Fibroblast of skin of right biceps (primary cell): ENCODE measurements at places on chromosomes 12 and 14.

DNA sequence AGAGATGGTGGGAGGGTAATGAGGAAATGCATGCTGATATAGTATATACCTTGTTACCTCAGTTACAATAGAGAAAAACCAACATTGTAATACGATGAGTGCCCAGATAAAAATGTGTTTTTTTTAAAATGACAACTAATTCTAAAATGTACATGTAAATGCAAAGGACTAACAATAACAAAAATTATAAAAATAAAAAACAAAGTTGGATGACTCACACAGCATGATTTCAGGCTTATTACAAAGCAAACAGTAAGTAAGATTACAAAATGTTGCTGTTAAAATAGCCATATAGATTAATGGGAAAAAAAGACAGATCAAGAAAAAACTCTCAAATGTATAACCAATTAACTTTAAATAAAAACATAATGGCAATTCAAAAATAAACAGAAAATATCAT lies 1099.4 kb downstream of the FSCB start:
- DNase-seq = no peak

GRCh38 chr14:22852940-22853767 lies 16.8 kb downstream of the MMP14 start:
- peak; percentile 82 for DNase-seq

DNA sequence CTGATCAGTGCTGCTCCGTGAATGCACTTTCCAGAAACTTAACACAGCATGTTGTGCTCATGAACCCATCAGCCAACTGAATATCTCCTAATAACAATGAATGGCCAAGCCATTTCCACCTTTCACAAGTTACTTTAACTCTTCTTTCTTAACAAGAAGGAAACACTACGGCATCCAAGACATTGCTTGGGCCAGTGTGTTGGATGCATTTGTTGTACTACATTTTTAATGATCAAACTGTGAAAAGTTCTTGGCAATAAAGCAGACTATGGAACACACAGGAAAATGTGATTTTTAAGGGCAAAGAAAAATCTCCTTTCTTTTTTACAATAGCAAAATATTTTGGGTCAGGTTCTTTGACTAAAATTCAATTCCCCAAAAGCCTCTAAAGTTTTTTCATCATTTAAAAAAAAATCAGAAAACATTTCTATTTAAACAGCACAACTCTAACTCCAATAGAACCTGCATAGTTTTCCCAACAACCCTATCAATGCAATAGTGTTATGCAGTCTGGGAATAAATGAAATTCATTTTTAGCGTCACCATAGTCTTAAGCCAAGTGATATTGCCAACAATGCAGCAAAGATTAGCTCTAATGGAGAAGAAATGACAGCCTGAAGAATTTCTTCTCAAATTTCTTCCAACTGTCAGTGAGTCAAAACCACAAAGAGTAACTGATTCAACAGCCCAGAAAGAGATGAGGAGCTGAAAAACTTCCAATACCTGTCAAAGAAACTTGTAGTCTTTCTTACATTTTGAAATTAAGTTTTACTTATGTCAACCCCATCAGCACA lies 50.7 kb upstream of the PTPRR start:
- peak; percentile 75 for DNase-seq

DNA sequence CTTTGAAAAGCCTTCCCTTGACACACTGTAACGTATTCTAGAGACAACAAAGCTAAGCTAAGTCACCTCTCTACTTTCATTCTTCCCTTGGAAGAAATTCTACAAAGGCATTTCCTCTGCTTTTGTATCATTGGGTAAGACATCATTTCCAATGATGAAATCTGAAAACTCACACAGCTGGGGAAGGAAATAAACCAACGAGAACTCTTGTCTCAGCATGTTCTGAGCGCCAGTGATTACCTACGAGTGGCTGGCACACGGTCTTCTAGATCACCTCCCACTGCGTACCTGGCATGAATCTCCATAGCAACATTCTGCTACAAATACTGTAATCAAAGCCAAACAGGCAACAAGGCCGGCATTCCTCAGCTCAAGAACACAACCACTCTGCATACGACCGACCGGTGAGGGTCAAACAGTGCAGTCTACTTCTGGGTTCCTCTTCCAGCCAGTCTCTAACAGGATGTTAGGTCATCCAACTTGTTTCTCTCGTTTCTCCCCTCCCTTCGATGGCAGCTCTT lies 7.6 kb downstream of the VPS37B start:
- DNase-seq = peak; percentile 55

- peak; percentile 8 for DNase-seq
Observed at GRCh38 chr14:21244544-21244943, 24.7 kb downstream of the HNRNPC start.

DNA sequence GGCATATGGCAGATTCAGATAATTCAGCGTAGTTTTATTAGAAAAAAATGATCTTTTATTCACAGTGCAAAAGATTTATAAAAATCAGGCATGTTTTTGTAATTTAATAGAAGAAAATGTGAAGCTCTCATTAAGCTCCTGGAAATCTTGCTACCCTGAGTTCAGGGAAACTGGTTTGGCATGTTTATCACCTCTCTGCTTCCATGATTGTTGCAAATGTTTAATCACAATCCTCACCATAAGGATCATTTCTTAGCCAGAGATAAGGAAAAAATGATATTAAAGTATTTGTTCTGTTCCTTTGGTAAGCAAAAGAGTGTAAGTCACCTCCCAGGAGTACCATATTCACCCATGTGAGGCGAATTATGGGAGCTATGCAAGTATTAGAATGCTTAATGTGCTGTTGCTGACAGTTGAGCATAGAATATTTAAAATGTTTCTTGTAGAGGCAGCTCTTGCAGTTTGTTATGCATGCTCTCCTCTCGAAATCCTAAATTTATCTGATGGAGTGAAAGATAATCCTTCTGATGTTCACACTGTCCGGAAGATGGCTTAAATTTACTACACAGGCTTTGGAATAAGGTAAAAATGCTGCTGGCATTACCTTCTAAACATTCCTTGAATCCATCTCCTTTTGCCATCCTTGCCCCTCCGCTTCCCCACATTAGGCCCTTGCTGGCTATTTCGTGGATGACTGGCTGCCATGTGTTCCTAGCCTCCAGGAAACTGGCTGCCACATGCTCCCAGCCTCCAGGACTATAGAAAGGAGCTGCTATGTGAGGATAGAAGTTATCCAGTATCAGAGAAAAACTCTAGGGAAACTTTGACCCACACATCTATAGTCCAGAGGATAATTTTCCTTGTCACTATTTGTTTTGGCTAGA lies 115.8 kb upstream of the CCDC198 start:
- no peak for DNase-seq

GRCh38 chr14:29898470-29898869 lies 29.2 kb downstream of the PRKD1 start:
- no peak for DNase-seq

GRCh38 chr12:67025543-67026114 lies 243.5 kb upstream of the CAND1 start:
- DNase-seq = peak; percentile 29

DNA sequence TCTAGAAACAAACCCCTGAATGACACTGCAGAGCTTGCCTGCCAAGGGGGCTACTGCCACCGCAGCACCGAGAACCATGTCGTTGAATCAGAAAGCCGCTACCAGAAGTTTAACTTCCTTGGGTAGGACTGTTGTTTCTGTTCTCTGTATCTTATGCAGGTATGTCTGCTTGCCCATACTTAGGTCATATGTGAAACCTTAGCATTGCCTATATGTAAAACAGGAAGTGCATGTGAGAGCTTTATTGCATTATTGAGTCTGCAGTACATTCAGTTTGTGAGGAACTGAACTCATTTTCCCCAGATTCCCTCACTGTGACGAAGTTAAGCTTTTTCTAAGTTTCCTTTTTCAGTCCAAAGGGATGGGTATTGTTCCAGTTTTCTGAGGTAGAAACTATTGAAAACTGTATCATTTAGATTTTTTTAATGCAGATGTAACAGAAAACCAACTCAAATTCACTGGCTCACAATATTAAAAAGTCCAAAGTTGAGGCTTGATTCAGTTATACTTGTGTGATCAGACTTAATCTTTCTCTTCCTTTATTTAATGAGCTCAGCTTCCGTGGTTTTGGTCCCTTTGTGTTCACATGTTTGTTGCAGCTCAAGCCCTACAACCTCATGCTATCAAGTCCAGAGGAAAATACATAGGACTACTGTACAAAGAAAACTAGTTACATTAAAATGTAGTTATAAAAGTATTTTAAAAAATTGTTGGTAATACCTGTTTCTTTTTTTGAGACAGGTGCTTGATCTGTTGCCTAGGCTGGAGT lies 6.9 kb downstream of the FBXO34 start:
- no peak for DNase-seq

DNA sequence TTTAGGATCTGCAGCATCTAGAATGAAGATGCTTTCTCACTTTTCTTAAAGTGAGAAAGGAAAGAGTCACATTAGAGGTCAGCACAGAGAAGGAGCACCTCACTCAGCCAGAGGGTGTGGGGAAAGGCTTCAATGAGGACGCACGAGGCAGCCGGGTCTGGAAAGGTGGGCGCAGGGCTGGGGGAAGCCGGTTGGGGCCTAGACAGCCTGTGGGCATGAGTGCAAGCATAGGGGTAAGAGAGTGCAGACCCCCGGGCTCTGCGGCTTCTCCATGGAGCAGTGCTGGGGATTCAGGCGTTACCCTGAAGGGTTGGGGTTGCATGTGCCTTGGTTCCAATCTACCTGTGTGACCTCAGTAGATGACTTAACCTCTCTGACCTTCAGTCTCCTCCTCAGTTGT lies 49.9 kb downstream of the KRT80 start:
- DNase-seq = no peak

GRCh38 chr12:128458301-128458974 lies 191.5 kb downstream of the TMEM132C start:
- no peak for DNase-seq

DNA sequence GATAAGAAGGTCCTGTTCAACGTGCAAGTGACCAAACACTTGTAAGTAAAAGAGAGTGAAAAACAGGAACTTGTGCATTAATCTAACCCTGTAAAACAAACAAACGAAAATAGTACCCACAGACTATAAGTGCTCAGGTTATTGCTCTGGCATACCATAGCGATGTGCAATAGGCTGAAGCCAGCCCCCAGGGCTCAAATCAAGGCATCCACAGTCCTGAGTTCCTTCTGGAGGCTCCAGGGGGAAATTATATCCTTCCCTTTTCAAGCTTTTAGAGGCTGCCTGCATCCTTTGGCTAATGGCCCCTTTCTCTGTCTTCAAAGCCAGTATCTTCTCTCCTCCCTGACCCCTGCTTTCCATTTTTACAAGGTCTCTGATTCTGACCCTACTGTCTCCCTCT lies 8.1 kb upstream of the CMAS start:
- no peak for DNase-seq

- DNase-seq = peak; percentile 61
Observed at GRCh38 chr12:5648692-5649359, 216.9 kb downstream of the NTF3 start.

- peak; percentile 80 for DNase-seq
Observed at GRCh38 chr14:68692916-68693771, 99.7 kb downstream of the ZFP36L1 start.

- no peak for DNase-seq
Observed at GRCh38 chr12:39012870-39013269, 107.5 kb upstream of the CPNE8 start.

GRCh38 chr14:39107591-39107996 lies 4.6 kb upstream of the SEC23A start:
- DNase-seq = peak; percentile 39

DNA sequence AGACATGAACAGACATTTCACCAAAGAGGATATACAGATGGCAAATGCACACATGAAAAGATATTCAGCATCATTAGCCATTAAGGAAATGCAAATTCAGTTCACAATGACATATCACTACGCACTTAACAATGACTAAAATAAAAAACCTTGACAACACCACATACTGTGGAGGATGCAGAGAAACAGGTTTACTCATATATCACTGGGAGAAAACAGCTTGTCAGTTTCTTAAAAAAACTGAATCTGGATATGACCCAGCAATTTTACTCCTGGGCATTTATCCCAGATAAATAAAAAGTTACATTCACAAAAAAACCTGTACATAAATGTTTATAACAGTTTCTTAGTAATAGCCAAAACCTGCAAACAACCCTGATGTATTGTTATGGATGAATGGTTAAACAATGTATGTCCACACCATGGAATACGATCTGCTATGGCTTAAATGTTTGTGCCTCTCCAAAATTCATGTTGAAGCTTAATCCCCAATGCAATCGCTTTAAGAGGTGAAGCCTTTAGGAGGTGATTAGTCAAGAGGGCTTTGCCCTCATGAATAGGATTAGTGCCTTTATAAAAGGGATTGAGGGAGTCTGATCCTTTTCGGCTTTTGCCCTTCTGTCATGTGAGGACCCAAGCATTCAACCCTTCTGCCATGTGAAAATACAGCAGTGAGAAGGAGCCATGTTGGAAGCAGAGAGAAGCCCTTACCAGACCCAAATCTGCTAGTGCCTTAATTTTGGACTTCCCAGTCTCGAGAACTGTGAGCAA lies 36.0 kb upstream of the PPP4R3A start:
- no peak for DNase-seq

DNA sequence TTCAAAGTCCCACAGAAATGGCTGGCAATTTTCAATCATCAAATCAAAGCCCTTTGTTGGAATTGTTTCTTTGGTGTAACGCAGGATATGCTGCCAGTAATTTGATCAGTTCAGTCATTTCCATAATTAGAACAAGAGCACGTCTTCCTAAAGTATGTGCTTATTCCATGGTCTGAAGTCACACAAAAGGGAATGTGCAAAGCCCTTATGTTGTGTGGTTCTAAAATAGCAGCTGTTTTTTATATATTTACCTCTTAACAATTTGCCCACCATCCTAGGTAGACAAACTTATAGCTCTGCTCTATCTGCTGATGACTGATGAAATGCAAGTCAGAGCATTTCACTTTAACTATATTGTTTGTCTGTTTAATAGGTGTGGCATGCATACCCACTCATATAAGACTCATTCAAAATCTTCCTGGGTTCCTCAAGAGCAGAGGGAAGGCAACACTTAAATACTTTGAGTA lies 176.1 kb upstream of the SLC38A2 start:
- DNase-seq = peak; percentile 86

GRCh38 chr12:31306866-31307265 lies 19.1 kb downstream of the SINHCAF start:
- no peak for DNase-seq

GRCh38 chr14:64178814-64179213 lies 115.4 kb downstream of the ESR2 start:
- no peak for DNase-seq

- peak; percentile 88 for DNase-seq
Observed at GRCh38 chr14:67622675-67623074, 3.0 kb downstream of the ARG2 start.

- DNase-seq = no peak
Observed at GRCh38 chr12:111642681-111643426, 42.9 kb downstream of the BRAP start.

DNA sequence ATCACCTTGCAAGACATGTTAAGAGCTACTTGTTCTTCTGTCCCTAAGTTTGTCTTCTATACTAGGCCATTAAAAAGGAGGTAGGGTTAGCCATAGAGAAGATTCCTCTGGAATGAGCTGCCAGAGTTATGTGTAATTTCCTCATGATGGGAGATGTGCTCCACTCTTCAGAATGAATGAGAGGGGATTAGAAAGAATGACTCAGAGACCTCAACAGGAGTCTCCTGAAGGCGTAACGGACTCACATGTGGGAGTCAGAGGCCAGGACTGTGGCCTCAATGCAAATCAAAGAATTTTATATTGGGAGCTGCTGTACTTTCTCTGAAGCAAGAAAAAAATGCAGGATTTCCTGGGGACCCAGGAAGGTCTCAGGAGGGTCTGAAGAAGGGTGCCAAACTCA lies 87.8 kb upstream of the ATXN7L3B start:
- DNase-seq = peak; percentile 86

- no peak for DNase-seq
Observed at GRCh38 chr14:104893435-104894207, 28.6 kb downstream of the CEP170B start.

- DNase-seq = no peak
Observed at GRCh38 chr14:100234511-100234910, 4.4 kb upstream of the YY1 start.

GRCh38 chr14:94946244-94946643 lies 176.3 kb upstream of the GSC start:
- DNase-seq = no peak
